ENCODE measurements at places on chromosomes 12 and 14.

- DNase-seq: no peak
These were observed 26.9 kb downstream of the DDX47 start for GRCh38 chr12:12839873-12840579.

- DNase-seq: no peak
These were observed 60.2 kb upstream of the MDM1 start for GRCh38 chr12:68392376-68392775.

DNA sequence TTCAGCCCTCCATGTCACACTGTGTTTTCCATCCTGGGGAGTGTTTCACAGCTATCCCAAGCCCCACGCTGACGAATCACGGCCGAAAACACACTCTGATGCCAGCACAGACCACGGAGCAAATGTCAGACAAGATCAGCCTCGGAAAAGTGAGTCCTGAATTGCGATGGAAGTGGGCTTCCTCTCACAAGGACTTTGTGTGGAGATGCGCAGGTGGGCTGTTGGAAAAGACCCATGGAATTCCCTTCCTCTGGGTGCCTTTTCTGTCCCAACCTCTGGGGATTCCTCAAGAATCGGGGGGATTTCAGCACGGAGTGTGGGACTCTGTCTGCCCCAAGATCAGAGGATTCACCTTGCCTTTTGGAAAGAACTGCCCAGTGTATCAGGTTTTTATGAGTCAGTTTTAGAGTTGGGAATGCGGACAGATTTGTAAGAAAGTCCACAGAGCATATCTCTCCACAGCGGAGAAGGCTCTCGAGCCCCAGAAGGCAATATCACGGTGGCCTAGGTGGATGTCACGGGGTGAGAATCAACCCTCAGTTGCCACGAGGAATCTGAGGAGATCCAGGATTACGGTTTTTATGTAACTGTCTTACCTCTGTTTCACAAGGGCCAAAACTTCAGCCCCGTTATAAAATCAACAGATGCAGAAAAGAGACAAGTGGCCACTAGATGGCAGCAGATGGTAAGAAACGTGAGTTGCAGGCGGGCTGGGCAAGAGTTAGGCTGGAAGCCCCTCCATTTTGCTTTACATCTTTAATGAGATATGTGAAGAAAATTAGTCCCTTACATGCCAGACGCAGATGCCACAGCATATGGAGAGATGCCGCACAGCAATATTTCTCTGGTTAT is 201.9 kb downstream of the DAD1 start:
- no peak for DNase-seq

GRCh38 chr12:99131751-99132199 is 486.7 kb downstream of the APAF1 start:
- no peak for DNase-seq

GRCh38 chr14:56147449-56147848 is 29.2 kb downstream of the PELI2 start:
- DNase-seq: no peak

- DNase-seq: no peak
These were observed 522 bp downstream of the R3HDM2 start for GRCh38 chr12:57430112-57430930.

GRCh38 chr14:88069677-88070076 is 64.7 kb downstream of the GPR65 start:
- DNase-seq: no peak

GRCh38 chr14:63290741-63291430 is 27.8 kb downstream of the GPHB5 start:
- no peak for DNase-seq

GRCh38 chr12:40152783-40153383 is 47.0 kb upstream of the SLC2A13 start:
- peak; percentile 34 for DNase-seq

GRCh38 chr12:64528616-64529015 is 76.7 kb downstream of the TBK1 start:
- DNase-seq: no peak

GRCh38 chr12:16939871-16940306 is 333.9 kb upstream of the LMO3 start:
- DNase-seq: no peak

DNA sequence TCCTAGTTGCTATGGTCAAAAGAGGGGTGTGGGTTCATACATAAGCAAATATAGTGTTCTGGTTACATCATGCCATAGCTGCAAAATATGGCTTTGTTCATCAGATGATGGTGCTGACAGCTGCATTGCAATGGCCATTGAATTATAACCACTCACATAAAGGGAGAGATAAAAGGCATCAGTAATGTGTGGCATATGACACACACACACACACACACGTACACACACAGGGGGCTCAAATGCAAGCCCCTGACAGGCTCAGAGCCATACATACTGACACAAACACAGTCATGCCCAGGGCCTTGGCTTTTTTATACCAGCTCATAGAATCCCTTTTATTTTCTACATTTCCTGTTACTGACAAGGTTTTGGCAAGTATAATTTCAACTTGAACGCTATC is 698.9 kb downstream of the BCL11B start:
- no peak for DNase-seq

GRCh38 chr12:12365446-12365802 is 8.5 kb downstream of the BORCS5 start:
- no peak for DNase-seq

GRCh38 chr14:24145219-24145618 is 1.2 kb downstream of the PSME2 start:
- no peak for DNase-seq

- DNase-seq: no peak
These were observed 4.5 kb upstream of the EML1 start for GRCh38 chr14:99788713-99789112.

- no peak for DNase-seq
These were observed 90.8 kb upstream of the NPAS3 start for GRCh38 chr14:32847867-32848266.

- no peak for DNase-seq
These were observed 169.0 kb downstream of the FBXL14 start for GRCh38 chr12:1425396-1425729.

GRCh38 chr14:83780321-83780720 is 1749.6 kb upstream of the FLRT2 start:
- no peak for DNase-seq

DNA sequence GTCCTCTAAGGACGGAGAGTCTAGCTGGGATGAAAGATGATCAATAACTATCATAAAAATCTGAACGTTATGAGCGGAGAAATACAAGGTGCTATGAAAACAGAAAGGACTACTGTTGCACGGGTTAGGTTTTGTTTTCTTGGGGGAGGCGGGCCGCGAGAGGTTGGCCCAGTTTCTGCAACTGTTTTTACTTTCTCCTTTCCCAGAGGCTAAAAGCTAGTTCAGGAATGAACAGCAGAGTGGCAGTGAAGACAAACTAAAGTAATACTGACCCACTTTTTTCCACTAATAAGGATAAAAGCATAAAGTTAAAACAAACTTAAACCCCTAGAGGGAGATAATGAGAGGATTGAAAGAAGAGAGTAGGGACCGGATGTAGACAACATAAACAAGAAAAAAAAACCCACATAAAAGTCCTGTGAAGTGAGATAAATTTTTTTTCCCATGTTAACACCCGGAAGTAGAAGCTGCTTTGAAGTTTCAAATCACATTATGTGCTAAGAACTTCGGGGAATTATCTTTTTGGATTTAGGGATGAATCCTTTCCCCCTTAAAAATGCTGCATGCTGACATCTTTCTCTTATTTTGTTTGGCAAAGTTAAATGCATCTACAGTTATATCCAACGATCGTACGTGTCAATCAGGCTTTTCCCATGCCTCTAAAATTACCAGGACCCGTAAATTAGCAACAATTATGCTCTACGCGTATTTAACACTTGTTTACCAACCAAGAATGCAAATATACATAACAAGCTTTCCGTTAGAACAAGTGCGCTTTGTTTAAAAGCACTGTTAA is 1.0 kb upstream of the CDK17 start:
- DNase-seq: peak; percentile 29

GRCh38 chr12:10959804-10960203 is 20.7 kb upstream of the TAS2R14 start:
- no peak for DNase-seq

DNA sequence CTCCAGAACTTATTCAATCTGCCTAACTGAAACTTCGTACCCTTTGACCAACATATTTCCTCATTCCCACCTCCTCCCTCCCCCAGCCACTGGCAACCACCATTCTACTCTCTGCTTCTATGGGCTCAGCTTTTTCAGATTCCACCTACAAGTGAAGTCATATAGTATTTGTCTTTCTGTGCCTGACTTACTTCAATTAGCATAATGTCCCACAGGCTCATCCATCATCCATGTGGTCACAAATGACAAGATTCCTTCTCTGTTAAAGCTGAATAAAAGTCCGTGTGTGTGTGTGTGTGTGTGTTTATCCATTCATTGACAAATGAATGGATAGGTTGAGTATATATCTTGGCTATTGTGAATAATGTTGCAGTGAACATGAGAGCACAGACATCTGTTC is 1.3 kb upstream of the C14orf39 start:
- no peak for DNase-seq

- DNase-seq: no peak
These were observed 235.0 kb downstream of the EFCAB11 start for GRCh38 chr14:89719366-89720075.

All from activated naive CD4-positive, alpha-beta T cell treated with anti-CD3 and anti-CD28 coated beads, Interleukin-2, amount 50 U/mL, for 16 hours (primary cell).